ENCODE measurements at places on chromosomes 5 and 9. TPM values are rescaled to one million over a fixed set of nuclear protein-coding genes. Genes with fewer than 3 reads are reported as not detected.

DNA sequence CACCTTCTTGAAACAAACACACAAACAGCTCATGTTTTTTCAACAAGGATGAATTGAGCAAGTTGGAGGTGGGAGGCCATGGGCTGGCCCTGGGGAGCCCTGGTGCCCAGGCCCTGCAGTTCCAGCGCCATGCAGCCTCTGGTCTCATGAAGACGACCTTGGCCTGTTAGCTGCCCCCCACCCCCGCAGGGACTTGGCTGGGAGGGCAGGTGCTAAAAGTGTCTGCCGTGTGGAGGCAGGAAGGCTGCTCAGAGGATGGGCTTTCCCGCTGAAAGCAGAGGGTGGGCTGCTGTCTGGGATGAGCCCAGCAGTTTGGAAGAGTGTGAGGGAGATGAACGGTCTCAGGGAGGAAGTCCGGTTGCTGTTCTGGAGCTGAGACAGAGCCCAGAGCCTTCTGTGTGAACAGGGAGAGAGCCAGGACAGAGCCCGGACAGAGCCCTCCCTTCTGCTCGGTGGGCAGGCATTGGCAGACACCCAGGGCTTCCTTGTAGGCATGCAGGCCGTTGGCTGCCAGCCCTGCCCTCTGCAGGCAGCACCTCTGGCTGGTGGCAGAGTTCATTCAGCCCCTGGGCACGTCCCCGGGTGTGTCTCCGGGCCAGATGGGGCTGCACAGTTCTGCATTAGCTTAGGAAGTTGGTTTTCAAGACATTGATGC lies 18.7 kb downstream of the ROPN1L start:
- DNase-seq, result no peak

GRCh38 chr5:14246350-14247053 lies 103.4 kb downstream of the TRIO start:
- no peak for DNase-seq

GRCh38 chr9:72728031-72728770 lies 206.8 kb downstream of the TMC1 start:
- no peak for DNase-seq

DNA sequence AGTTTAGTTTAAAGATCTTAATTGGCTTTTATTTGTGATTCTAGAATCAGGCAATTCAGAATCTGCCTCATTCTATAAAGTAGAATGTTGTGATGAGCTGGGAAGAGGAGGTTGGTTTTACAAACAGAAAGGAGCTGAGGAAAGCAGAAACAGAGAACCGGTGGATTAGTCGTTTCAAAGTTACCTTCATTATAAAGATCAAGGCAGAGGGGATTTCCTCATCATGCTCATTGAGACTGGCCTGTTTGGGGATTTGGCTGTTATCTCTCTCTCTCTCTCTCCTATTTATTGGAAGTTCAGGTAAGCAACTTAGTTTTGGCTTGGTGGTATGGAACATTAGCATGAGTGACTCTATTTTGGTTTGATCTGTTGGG lies 134.0 kb downstream of the GCNT1 start:
- DNase-seq, result no peak

GRCh38 chr5:32223972-32224609 lies 50.0 kb upstream of the GOLPH3 start:
- no peak for DNase-seq

DNA sequence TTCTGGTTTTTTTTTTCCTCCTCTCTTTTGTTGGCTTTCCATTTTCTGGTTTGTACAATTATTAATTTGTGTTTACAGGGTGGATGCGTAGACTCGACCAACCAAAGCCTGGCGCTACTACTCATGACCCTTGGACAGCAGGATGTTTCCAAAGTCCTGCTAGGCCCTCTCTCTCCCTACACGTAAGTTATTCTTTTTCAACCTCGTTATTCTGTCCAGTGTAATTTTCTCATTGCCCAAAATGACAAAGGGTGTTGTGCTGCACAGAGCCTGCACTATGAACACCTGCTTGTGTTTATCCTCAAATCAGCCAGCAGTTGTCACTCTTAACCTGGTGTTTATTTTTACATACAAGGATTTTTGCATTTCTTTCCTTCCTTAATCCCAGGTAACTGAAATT lies 56.6 kb downstream of the RCL1 start:
- no peak for DNase-seq

- DNase-seq, result no peak
Observed at GRCh38 chr9:6356441-6356840, 28.3 kb downstream of the TPD52L3 start.

DNA sequence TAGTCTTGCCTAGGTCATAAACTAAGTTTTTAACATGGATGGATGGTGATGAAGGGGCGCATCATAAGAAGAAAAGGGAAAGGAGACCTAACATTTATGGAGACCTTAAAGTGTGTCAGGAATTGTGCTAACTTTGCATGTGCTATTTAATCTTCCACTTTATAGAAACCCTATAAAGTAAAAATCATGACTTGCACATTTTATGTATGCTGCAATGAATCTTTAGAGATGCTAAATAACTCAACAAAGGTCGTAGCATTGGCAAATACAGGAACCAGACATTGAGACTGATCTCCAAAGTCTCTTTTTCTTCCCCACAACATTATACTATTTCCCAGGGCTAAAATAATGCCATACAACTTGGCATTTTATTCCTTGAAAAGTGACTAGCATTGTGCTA lies 214.6 kb downstream of the SGCD start:
- no peak for DNase-seq

CDH9 gene
- not detected for total RNA-seq

SLC25A2 gene
- 0.50 TPM for total RNA-seq

SHC3 gene
- not detected for total RNA-seq
